ENCODE measurements at places on chromosomes 5 and 9.

DNA sequence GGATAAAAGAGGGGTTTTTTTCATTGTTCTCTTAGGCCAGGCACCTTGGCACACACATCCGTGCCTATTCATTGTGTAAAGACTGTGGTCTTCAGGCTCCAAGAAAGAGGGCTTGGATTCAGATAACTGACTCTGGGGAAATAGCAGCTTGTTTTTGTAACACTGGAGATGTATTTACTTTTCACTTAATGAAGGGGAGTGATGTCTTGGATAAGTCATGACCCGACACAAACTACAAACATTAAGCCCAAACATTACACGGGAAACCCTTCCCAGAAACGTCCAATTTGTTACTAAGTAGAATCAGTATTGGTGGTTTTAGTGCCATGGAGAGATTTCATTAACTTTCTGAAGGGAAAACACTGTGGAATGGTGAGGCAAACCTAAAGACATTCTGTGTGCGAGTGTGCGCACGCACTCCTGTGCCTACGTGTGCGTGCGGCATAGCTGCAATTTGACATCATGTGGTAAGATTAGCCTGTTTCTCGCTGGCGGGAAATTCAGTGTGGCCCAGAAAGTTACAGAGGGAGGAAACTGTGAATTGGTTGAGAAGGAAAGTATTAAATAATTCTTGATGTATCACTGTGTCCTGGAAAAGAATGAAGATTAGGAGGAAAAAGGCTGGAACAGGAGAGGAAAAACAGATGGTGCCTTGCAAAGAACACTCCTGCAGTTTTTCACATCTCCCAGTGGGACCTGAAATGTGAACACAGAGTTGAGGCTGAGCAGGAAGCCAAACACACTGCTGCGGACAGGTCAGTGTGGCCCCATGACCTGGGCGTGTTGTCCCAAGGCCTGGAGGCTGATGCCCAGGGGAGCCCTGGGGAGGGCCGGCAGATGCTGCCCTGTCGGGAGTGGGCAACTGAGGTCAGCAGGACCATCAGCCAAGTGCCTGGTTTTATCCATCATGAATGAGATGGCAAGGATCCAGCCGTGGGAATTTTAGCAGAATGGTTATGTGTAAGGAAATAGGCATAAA is 108.5 kb downstream of the GAS1 start:
- DNase-seq = no peak

GRCh38 chr5:101637599-101637998 is 658.5 kb downstream of the SLCO4C1 start:
- no peak for DNase-seq

GRCh38 chr9:111937781-111938426 is 41.3 kb downstream of the UGCG start:
- DNase-seq = no peak

GRCh38 chr5:141503681-141504080 is 14.8 kb downstream of the PCDHGC5 start:
- no peak for DNase-seq

- DNase-seq = no peak
These were observed 2233.8 kb downstream of the MAT2B start for GRCh38 chr5:165739079-165739741.

- DNase-seq = peak; percentile 33
These were observed 1.4 kb downstream of the NRARP start for GRCh38 chr9:137300567-137301080.

- DNase-seq = no peak
These were observed 19.3 kb downstream of the ECM2 start for GRCh38 chr9:92516521-92516920.

DNA sequence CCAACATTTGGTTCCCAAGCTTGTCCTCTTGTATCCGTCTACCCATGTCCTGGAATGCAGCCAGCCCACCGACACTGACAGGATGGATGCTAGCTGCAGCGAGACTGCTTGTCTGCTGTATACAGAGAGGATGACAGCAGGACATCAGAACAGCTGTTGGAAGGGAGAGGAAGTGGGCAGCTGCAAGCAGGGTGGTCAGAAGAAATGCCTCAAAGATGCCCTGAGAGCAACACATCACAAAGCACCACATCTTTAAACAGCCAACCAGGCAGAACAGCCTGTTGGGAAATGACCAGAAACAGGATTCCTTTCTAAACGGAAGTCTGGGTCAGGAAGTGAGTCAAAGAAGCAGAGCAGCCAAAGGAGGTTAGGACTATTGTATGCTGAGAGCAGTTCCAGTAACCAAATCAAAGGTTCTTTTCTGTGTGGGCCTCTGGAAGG is 219.1 kb downstream of the NDUFS4 start:
- no peak for DNase-seq

DNA sequence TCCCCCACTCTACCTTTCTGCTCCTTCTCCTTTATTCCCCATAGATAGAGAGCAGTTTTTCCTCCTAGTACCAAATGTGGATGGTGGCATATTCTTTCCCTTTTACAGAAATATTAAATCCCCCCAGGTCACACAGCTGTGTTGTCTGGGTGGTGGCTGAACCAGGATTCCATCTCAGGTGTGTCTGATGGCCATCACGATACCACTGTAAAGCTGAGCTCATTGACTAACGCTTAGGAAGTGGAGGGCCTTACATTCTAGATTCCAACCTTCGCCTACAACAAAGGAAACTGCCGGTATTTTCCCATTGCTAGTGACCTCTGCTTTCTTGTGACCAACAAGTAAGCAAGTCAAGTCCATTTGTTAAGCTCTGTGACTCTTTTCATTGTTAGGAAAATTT is 131.9 kb upstream of the KLF4 start:
- DNase-seq = no peak

DNA sequence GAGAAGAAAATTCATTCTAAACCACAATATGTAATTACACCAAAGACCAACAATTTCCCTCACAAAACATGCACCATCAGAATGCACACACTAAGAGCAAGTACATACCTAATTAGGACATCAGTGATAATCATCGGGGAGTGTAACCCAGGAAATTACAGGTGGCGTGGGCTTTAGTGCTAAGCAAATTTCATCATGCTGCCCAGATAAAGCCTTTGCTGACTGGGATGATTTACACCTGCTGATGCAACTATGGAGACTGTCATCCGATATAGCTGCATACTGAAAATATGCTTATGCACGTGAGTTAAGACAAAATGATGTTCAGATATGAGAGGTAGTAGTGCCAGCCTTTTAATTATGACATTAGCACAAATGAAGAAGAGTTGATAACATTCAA is 123.2 kb downstream of the DCP2 start:
- DNase-seq = peak; percentile 74

DNA sequence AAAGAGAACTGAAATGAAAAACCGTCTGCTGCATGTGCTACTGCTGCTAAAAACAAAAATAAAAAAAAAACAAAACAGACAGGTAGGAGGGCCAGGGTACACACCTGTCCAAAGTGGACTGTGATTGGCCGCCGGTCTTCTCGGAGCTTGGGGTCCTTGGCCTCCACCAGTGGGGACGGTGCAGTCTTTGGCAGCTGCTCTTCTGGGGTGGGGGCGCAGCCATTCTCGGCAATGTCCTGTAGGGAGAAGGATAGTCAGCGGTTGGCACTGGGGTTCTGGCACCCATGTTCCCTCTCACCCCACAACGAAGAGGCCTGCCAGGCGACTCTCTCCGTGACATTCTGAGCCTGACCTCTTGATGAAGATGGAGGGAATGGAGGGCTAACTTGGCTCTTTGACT is 84.3 kb downstream of the CRB2 start:
- no peak for DNase-seq

GRCh38 chr5:143340891-143341685 is 62.4 kb downstream of the NR3C1 start:
- DNase-seq = no peak

GRCh38 chr5:59420596-59420995 is 472.9 kb downstream of the PDE4D start:
- no peak for DNase-seq

DNA sequence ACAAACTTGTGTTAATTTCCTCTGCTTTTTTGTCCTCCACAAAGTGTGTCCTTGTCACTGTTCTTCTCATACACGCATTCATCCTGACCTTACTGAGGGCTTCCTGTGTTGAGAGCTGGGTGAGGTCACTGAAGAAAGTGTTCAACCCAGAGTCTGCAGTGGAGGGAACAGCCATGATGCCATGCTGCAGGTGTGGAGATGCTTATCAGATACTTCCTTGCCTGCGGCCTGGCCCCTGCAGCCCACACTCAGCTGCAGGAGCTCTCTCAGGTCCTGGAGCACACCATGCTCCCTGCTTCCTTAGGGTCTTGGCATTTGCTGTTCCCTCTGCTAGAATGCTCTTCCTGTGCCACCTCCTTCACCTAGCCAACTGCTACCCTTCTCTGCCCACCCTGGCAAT is 108.1 kb upstream of the SPRY4 start:
- DNase-seq = no peak

GRCh38 chr9:93231716-93232115 is 47.8 kb downstream of the WNK2 start:
- DNase-seq = no peak

- DNase-seq = no peak
These were observed 91.7 kb downstream of the MRPS30 start for GRCh38 chr5:44900273-44900954.

GRCh38 chr5:145450286-145450885 is 384.8 kb downstream of the PRELID2 start:
- no peak for DNase-seq

Data from NCI-H2081 (cell line).